Glutamatergic neuron (in vitro differentiated cells): ENCODE measurements at places on chromosomes 13 and 19.

DNA sequence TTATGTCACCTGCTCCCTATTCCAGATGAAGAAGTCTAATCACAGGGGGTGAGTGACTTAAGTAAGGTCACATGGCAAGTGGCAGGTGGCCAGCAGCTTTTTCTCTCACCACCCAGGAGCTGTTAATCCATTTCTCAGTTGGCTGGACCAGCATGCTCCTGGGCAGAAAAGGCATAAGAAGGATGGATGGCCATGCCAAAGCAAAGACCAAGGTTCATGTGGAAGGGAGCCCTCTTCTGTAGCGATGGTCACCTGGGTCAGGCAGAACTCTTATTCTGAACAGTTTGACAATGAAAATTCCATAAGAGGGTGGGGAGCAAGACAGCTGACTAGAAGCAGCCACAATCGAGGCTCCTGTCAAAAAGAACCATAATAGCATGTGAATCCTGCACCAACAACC is 538.1 kb downstream of the SUCLA2 start:
- no peak overlapping the region for H3K27ac ChIP-seq
- H3K4me1 ChIP-seq: no peaks in the 10 kb centered on the region
- H3K36me3 ChIP-seq: peaks cover 9% of the 10 kb centered on the region
- no peak for DNase-seq
- H3K4me3 ChIP-seq: no peak overlapping the region
- peaks cover 1% of the 10 kb centered on the region for H3K27me3 ChIP-seq

DNA sequence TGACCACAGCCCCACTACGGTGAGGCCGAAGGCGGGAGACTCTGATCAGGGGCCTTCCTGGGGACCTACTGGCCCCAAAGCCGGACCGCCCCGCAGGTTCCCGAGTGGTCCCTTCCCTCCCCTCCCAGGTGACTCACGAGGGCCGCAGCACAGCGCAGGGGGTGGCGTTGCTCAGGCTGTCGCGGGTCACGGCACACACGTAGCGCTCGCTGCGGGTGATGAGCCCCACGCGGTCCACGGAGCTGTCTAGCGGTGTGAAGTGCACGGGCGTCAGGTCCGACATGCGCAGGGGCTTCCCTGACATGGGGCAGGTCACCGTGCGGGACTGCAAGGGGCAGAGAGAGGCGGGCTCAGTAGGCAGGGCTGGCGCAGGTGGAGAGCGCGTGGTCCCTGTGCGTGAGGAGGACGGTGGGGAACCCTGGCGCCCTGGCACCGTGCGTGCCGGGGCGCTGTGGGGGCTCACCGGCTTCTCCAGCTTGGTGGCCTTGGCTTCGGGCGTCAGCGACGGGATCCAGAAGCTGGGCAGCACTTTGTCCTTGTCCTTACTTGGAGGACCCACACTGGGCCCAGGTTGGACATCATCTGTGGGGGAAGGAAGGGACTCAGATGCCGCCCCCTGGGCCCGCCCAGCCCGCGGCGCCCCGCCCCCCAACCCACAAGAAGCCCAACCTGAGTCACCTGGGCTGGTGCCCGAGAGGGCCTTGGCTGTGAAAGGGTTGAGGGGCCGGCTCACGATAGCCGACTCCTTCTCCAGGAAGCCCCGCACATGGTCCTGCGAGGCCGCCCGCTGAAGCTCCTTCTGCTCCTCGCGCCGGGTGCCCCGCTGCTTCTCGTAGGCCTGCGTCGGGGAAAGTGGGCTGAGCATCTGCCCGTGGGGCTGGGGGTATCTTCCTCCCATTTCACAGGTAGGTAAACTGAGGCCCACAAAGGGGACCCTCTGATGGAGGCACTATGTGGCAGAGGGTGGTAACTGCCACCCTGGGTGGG is 23.7 kb downstream of the NOSIP start:
- peaks cover 22% of the 10 kb centered on the region for H3K4me1 ChIP-seq
- no peak for DNase-seq
- H3K27me3 ChIP-seq: peaks cover 16% of the 10 kb centered on the region
- H3K27ac ChIP-seq: no peak overlapping the region
- H3K36me3 ChIP-seq: peaks cover 9% of the 10 kb centered on the region

DNA sequence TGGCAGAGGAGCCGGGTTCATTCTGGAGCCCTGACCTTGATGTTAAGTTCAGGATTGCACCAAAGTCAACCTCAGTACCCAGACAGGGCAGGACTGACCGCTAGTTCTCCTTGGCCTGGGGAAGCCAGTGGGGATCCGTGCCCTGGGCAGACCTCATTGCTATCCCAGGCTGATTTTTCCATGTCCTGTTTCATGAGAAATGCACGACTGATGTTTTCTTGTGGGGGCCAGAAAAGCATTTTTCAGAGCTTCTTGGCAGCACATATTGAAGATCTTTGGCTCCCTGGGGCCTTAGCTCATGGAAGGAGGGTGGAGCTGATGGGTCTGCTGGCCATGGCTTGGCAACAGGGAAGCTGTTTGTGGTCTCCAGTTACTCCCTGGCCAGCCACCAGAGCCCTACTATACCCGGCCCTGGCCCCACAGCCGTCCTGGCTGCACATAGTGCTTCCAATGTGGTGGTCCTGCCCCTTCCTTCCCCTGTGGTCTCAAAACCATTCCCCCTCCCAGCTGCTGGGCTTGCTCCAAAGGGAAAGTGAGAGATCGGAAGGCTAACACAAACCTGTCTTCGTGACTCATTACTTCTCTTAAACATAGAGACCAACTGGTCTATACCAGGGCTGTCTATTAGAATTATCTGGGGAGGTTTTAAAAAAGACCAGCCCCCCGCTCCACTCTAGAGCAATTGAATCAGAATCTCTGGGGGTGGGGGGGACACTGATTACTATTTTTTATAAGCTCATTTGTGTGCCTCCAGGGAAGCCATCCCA is 11.2 kb downstream of the IL17D start:
- no peak for DNase-seq
- H3K27me3 ChIP-seq: peaks cover 3% of the 10 kb centered on the region
- H3K27ac ChIP-seq: no peak overlapping the region
- H3K4me3 ChIP-seq: no peak overlapping the region
- H3K4me1 ChIP-seq: peaks cover 23% of the 10 kb centered on the region

- H3K4me1 ChIP-seq: no peaks in the 10 kb centered on the region
- H3K27ac ChIP-seq: no peak overlapping the region
- DNase-seq: no peak
- H3K27me3 ChIP-seq: peaks cover 6% of the 10 kb centered on the region
- H3K4me3 ChIP-seq: no peak overlapping the region
Measured at GRCh38 chr19:7783991-7784423, 21.0 kb downstream of the CLEC4M start.

- no peak overlapping the region for H3K27ac ChIP-seq
- H3K36me3 ChIP-seq: no peaks in the 10 kb centered on the region
- H3K27me3 ChIP-seq: no peaks in the 10 kb centered on the region
- no peak overlapping the region for H3K4me3 ChIP-seq
Measured at GRCh38 chr13:74324338-74324737, 190.1 kb upstream of the KLF12 start.

GRCh38 chr19:58568453-58569130 is 4.5 kb downstream of the MZF1 start:
- no peaks in the 10 kb centered on the region for H3K36me3 ChIP-seq
- peak overlapping the region; percentile 36 for H3K4me3 ChIP-seq
- DNase-seq: no peak
- H3K27ac ChIP-seq: peak overlapping the region; percentile 31
- H3K27me3 ChIP-seq: peaks cover 18% of the 10 kb centered on the region
